Renal pelvis (tissue), 12 donors: ENCODE measurements at places on chromosomes 5 and 9.
A peak's percentile ranks its signal among the peaks of the same experiment; 100 is the strongest.

DNA sequence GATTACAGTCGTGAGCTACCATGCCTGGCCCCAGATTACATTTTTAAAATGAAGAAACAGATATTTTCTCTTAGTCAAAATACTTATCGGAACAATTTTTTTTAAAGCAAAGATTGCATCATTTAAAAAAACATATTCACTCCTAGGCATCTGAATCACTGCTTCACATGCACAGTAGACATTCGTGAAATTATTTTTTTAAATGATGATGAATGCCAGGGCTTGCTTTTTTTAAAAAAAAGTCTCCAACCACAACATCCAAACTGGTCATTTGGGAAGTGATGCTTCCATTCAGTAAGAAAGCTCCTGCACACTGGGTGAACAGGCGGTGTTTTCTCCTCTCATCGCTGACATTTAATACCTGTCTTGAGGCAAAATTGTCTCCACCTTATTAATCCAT, 223.0 kb upstream of the DMRT1 start:
- no peak for DNase-seq

GRCh38 chr5:83900306-83900705, 179.7 kb upstream of the HAPLN1 start:
- DNase-seq: no peak

DNA sequence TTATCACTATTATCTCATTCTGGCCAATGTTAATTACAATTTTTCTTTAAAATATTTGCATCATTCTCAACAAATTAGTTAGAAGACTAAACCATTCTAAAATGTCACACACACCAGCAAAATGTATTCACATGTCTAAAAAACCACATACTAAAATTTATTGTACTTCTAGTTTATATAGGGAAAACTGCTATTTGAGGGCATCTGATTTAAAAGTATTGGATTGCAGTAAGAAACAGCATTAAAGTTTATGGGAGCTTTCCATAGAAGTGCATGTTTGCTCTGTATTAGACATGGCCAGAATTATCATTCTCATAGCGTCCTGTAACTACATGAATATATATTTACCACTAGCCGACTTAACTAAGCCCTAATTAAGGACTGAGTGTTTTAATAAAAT, 150.3 kb downstream of the PBX3 start:
- no peak for DNase-seq

- DNase-seq: no peak
These were observed 26.0 kb upstream of the C9orf72 start for GRCh38 chr9:27599102-27599869.

DNA sequence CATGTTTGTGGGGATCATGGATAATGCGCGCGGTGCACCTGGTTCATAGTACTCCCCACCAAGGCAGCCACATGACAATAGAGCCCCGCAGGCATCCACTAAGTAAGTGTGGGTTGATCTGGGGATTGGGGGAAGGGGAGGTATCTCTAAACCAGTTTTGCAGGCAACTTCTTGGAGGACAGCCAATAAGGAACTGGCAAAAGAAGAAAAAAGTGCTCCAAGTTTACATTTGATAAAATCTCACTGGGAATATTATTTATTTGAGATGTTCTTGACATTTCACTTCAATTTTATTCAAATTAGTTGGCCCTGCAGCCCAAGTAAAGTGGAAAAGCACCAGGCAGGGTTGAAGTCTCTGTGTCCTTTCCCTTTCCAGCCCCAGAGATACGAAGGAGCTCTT, 8.5 kb downstream of the FBP1 start:
- DNase-seq: no peak

GRCh38 chr9:113587471-113588031, 124.0 kb downstream of the RGS3 start:
- DNase-seq: no peak

DNA sequence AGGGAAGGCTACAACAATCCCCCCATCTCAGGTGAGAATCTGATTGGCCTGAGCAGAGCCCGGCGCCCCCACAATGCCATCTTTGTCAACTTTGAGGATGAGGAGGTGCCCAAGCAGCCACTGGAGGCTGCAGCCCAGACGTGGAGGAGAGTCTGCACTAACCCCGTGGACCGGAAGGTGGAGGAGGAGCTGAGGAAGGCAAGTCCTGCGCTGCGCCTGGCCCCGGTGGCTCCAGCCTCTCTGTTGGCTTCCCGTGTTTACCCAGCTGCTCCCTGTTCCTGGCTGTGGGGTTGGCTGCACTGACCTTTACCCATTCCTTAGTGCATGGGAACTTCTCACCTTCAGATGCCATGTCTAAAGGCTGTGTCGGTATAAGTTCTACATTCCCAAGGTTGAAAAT, 11.0 kb upstream of the CEL start:
- no peak for DNase-seq

DNA sequence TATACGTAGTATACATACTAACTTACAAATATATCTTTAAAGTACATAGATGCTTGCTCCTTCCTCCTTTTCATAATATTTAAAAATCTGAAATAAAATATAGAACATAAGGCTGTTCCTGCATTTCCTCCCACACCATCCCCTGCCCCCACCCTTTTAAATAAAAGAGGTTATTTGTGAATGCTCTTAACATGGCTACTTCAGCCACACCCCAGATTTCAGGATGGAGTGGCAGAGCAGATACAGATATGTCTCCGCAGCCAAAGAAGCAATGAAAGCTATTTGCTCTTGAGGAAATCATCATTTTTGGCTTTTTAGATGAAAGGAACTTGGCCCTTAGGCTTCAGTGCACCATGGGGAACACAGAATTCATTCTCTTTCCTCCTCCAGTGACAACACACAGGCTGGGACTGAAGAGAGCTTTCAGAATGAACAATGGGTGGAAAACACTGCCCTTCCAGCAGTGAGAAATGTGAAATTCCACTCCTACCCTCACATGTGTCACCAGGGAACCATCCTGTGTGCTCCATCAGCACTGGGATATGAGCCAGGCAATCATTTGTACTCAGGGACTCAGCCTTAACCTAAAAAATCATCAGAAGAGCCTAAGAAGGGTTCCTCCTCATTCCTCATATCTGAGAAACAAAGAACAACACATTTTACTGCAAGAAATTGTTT, 134.3 kb downstream of the PPP2R2B start:
- DNase-seq: no peak

- peak; percentile 29 for DNase-seq
These were observed 1.4 kb downstream of the MZB1 start for GRCh38 chr5:139388198-139388821.

DNA sequence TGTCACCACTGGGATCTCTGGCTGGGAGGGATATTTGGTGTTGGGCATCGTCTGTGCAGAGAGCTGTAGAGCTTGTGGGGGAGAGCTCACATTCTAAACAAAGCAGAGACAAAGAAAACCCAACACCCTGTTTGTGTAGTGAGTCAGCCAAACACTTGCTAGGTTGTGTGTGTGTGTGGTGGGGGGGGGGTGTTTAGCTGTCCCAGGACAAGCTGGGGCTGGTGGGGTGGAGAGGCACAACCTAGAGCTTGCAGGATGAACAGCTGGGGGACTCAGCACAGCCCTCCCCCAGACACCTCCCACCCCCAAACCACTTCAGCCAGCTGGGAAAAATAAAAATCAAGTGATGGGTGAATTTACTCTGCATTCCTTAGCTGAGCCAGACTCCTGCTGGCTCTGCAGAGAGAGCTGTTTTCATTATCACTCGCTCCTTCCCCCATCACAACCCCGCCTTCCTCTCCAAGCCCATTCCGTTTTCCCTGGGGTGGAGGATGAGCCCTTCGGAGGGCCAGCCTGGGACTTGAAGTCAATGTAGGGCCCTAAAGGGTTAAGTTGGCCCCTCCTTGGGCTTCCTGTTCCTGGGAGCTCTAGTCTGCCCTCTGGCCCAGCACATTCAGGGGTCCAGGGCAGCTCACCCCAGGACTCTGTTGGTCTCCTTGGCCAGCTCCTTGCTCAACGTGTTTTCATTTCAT, 2.6 kb downstream of the OLFML2A start:
- peak; percentile 82 for DNase-seq

GRCh38 chr9:32045513-32045912, 338.9 kb upstream of the ACO1 start:
- DNase-seq: no peak

DNA sequence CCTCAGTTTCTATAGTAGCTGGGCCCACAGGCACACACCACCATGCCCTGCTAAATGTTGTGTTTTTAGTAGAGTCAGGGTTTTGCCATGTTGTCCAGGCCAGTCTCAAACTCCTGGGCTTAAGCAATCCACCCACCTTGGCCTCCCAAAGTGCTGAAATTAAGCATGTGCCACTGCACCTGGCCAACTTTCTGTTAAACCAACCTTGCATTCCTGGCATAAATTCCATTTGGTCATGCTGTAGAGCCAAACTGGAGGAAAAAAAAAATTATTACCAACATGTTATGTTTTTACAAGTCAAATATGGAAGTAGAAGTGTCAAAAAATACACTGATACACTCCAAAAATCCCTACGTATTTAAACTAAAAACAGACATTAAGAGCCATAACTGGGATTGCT, 54.1 kb downstream of the ERMP1 start:
- DNase-seq: no peak

DNA sequence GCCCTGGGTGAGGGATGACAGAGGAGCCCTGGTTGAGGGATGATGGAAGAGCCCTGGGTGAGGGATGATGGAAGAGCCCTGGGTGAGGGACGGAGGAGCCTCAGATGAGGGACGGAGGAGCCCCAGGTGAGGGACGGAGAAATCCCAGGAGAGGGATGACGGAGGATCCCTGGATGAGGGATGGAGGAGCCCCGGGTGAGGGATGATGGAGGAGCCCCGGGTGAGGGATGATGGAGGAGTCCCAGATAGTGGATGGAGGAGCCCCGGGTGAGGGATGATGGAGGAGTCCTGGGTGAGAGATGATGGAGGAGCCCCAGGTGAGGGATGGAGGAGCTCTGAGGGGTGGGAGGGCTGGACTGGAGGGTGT, 10.9 kb downstream of the PHF2 start:
- DNase-seq: no peak
